ENCODE measurements at places on chromosomes 2 and 18.

DNA sequence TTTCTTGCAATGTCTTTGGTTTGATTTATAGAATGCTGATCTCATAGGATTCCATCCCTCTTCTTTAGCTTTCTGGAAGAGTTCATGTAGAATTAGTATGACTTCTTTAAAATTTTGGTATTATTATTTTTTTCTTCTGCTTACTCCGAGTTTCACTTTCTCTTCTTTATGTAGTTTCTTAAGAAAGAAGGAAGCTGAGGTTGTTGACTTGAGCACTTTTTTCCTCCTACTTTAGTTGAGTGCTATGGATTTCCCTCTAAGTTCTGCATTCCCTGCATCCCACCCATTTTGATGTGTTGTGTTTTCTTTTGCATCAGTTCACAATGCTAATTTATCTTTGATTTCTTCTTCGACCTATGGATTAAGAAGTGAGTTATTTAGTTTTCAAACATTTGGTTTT, 78.9 kb upstream of the SPRED2 start:
- DNase-seq: no peak

DNA sequence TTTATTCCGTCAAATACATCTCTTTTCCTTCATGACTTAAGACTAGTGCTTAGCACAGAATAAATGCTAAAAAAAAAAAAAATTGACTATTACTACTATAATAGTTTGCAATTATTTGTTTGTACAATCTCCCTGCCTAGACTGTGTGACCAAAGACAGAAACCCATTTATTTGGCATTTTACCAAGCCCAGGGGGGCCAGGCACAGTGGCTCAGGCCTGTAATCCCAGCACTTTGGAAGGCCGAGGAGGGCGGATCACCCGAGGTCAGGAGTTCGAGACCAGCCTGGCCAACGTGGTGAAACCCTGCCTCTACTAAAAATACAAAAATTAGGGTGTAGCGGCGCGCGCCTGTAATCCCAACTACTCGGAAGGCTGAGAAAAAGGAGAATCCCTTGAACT, 1.4 kb downstream of the ASB3 start:
- DNase-seq: no peak

- no peak for DNase-seq
These were observed 63.7 kb downstream of the CYP26B1 start for GRCh38 chr2:72083751-72084583.

DNA sequence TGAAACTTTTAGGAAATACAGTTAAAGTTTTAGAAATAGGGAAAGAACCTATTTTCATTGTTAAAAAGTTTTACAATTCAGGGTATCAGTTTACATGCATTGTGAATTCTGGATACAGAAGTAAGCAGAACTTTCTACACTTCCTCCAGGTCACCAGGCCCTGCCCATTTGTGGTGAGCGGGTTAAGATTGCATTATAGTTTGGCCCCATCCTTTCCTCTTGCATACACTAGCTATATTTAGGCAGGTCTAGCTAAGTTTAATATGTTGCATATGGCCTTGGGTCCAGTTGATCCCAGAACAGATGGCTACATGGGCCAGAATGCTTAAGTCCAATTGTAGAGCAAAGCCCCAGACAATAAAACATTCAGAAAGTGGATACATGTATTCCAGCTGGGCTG, 4.8 kb downstream of the VWA3B start:
- no peak for DNase-seq

GRCh38 chr2:36973320-36973719, 7.0 kb upstream of the STRN start:
- DNase-seq: no peak

- DNase-seq: no peak
These were observed 188.2 kb upstream of the SYT4 start for GRCh38 chr18:43465483-43465882.

- no peak for DNase-seq
These were observed 406.1 kb downstream of the LRATD1 start for GRCh38 chr2:15038366-15039364.

DNA sequence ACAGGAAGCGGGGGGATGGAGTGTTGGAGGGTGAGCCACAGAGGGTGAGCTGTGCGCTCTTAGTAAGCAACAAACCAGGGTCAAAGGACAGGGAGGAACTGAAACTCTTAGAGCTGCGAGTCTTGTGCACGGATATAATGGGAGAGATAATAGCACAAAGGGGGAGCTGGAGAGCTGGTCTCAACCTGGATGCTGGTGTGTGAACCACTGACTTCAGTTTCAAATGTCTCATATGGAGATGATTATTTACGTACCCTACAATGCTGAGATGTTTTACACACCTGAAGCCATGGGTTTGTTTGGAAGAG, 35.9 kb downstream of the PTGR3 start:
- DNase-seq: no peak

DNA sequence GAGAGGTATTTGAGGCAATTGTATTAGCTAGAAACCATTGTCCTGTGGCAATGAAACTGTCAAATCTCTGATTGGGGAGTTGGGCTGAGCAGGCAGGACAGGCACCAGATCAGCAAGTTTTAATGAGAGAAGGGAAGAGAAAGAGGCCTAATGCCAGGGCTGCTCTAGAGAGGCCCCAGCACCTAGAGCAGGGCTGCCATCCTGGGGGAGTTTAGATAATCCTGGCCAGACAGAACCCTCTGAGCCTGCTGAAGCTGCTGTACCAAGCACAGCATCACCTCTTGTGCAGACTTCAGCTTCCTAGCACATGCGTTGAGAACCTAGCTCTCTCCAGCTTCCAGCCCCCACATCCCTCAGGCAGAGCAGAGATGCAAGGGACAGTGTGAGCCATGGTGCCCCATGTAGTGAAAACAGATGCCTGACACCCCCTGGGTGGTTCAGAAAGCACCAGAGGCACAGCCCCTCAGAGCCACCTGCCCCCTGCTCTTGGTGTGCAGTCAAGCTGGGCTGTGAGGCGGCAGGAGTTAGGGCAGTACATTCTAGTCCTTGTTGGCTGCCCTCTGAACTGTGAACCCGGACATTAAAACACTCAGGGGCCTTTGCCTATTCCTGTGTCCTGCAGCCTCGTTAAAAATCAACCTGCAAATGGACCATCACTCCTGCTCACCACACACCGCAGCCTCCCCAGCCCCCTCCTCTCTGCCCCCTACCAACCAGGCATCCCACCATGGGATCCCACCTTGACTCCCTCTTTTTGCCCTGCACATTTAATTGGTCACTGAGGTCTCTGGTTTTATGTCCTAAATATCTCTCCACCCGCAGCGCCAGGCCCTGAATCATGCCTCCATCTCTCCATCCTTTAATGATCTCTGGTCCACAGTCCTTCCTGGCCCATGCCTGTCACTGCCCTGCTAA, 52.7 kb downstream of the ADD2 start:
- DNase-seq: no peak

All from stimulated activated CD4-positive, alpha-beta T cell treated with anti-CD3 and anti-CD28 coated beads, Interleukin-1b, Interleukin-23, amount 100 ng/mL, for 4 hours (primary cell).